ENCODE measurements at places on chromosomes 4 and X.

DNA sequence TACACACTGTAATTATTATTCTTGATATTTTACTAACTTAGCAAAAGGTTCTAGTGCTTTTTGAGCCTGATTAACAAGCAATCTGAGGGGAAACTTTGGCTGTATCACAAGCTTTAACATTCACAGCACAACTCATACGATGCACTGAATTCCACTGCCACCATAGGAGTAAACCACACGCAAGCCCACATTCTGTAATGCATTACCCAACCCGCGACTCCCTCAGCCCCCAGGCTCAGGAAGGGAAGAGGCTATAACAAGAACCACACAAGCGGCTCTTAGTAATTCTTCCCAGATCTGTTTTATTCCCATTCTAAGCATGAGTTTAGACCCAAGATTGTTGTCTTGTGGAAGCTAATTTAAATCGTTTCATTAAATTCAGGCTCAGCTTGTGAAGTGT, 138.5 kb upstream of the TBL1X start:
- DNase-seq: no peak

- DNase-seq: no peak
Observed at GRCh38 chr4:68718447-68719074, 48.1 kb upstream of the UGT2B15 start.

DNA sequence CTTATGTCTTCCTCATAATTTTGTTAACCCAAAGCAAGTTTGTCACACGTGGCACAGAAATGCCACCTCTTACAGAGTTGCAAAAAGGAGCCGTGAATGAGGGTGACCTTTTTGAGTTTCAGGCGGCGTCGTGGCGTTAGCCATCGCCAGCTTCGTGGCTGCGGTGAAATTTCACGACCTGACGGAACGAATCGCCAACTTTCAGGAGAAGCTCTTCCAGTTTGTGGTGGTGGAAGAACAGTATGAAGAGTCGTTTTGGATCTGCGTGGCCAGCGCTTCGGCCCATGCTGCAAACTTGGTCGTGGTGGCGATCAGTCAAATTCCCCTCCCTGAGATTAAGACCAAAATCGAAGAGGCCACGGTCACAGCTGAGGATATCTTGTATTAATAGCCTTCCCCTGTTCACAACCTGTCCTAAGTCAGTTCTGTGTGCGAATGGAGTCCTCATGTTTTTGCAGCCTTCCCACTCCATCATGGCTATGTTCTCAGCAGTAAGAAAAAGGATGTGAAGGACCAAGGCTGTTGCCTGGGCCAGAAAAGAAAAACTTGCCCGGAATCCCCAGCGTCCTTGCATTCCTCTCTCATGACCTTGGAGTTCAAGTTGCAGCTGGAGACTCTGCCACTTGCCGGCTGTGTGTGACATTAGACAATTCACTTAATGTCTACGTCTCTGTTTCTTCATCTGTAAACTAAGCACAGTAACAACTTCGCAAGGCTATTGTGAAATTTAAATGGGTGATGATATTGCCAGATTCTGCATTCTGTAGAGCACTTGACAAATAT, 11.9 kb downstream of the CLRN2 start:
- no peak for DNase-seq

DNA sequence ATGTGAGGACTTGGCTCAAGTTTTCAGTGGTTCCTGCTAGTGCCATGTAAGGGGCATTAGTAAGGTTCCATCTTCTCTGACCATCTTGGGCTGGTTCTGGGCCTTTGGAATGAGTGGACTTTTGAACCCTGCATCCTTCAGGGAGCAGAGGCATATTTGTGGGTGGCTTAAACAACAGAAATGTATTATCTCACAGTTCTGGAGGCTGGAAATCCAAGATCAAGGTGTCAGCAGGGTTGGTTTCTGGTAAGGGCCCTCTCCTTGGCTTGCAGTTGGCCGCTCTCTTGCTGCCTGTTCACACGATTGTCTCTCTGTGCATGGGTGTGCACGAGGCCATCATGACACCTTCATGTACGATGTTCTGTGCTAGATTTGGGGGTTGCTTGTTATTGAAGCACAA, 21.3 kb downstream of the CCKAR start:
- no peak for DNase-seq

GRCh38 chrX:78199851-78200250, 60.4 kb upstream of the TAF9B start:
- no peak for DNase-seq

DNA sequence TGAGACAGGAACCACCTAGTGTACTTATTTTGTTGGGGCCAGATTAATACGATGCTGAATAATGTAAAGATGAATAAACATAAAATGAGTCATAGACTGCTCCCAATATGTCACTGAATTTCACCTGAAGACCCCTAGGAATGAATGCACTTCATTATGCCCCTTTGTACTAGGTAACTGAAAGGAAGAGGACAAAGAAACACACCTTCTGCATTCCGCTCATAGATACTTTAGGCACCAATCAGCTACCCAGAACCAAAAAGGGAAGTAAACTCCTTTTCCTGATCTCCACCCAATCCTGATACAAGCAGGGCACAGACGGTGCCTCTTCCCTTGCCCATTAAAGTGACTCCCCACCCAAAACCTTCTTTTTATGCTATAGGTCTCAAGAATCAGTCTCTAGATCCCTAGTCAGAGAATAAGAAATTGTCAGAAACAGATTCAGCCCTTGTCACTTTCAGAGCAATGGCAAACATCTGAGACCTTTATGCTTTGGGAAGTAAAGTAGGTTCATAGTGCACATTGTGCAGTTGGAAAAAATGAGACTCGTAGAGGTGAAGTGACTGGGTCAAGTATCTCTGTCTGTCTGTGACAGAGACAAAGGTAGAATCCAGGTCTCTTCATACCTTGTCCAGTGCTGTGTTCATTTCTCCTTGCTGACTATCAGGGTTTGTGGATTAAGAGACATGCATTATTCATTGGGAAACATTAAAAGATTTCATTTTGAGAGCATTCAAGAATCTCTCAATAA, 2.3 kb downstream of the GPR174 start:
- no peak for DNase-seq

- no peak for DNase-seq
Observed at GRCh38 chrX:10457092-10457491, 163.3 kb downstream of the MID1 start.

- DNase-seq: no peak
Observed at GRCh38 chr4:122045533-122045932, 93.7 kb upstream of the TRPC3 start.

GRCh38 chr4:98993419-98994071, 2.0 kb upstream of the METAP1 start:
- no peak for DNase-seq

DNA sequence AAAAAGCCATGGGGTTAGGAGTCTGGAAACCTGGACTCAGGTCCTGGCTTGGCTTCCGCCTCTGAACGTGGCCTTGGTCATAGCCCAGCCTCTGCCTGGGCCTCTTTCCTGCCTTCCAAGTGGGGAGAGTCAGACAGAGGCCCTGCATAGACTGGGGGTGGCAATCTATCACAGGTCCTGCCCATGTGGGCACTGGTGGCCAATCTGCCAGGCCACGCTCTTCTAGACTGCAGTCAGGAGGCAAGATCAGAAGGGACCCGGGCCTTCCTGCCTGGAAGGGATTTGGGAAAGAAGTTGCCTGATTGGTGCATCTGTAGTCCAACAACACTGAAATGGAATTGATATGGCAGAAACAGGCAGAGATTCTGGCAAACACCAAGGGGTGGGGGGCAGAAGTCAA, 46.1 kb downstream of the CNGA2 start:
- DNase-seq: no peak

DNA sequence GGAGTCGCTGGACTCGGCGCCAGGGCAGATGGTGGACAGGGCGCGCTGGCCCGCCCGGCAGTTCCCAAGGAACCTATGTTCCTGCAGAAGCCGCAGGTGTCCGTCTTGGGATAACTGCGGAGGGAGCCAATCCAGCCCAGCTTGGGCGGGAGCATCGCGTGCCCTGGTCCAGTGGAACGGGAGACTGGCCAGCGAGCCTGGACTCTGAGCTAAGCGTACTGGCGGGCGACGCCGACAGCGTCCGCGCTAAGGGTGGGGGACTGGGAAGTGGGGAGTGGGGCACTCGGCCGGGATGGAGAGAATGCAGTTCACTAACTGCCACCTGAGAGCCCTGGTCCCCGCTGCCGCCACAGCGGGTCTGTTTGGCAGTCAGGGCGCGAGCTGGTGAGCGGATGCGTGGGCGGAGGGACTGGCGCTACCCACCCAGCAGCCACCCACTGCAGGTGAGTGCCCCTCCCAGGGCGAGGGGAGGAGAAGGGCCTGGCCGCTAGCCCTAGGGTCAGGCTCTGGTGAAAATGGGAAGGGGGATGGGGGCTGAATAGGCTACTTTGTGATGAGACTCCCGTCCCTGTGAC, 1.3 kb upstream of the MAMLD1 start:
- no peak for DNase-seq

DNA sequence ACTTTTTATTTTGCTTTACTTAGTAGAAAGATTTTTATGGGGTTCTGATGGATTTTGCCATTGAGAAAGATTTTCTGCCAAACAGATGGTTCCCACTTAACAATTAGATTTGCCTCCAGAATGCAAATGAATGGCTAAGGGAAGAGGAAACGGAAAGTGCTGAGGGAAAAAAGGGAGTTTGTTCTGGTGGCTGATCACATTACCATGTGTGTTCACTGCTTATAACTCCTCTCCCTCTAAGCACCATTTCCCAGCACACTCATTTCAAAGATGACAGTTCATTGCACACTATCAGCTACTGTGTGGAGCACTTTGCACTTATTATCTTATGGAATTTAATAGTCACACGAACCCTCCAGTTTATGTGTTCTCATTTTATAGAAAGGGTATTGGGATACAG, 68.0 kb upstream of the GRID2 start:
- no peak for DNase-seq

DNA sequence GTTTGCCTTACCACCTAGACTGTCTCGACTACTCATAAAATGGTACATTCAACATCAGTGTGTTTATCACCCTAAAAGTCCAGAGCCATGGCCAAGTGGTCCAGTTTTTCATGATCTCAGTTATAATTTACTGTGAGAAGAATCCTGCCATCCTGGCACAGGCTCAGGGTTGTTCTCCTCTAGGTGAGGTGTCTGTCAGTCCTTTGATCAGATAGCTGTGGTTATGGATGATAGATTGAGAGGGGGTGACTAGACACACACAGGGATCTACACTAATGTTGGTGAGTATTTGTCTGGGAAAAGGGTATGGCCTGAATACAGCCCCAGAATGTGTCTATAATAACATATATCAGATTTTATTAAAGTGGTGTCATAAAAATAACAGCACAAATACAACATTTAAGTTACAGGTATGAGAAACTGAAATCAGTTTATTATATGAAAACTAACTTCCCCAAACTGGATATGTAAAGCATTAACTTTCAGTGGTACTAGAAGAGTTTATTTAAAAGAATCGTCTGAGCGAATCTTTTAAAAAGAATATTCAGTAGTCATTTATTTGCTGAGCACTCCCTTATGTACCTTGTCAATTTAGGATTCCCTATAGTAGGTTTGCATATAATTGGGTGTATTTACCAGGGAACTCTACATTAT, 93.3 kb downstream of the STIM2 start:
- DNase-seq: no peak

GRCh38 chrX:13043938-13044337, 482 bp downstream of the FAM9C start:
- no peak for DNase-seq

GRCh38 chr4:993111-994029, at the start of gene SLC26A1:
SLC26A1 (minus strand) TSS chr4:993404; CDS start chr4:991703, 1,701 bp downstream.
- no peak for DNase-seq

DNA sequence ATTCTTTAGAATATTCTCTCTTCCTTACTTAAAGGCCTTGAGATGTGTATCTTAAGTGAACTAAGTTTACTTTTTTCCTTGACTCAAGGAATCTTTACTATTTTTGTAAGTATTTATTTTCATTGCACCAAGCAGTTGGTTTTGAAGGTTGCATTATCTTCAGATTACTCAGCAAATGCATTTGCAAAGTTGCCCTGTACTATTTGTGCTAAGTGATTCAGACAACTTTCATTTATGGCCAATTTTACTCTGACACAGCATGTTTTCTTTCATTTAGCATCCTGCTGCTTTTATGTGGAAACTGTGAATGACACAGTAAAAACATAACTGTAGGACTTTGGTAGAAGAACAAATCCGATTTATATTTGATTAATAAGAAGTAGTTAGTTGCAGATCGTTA, 191.0 kb downstream of the CCSER1 start:
- no peak for DNase-seq

- DNase-seq: no peak
Observed at GRCh38 chr4:81631958-81632441, 160.3 kb upstream of the RASGEF1B start.

DNA sequence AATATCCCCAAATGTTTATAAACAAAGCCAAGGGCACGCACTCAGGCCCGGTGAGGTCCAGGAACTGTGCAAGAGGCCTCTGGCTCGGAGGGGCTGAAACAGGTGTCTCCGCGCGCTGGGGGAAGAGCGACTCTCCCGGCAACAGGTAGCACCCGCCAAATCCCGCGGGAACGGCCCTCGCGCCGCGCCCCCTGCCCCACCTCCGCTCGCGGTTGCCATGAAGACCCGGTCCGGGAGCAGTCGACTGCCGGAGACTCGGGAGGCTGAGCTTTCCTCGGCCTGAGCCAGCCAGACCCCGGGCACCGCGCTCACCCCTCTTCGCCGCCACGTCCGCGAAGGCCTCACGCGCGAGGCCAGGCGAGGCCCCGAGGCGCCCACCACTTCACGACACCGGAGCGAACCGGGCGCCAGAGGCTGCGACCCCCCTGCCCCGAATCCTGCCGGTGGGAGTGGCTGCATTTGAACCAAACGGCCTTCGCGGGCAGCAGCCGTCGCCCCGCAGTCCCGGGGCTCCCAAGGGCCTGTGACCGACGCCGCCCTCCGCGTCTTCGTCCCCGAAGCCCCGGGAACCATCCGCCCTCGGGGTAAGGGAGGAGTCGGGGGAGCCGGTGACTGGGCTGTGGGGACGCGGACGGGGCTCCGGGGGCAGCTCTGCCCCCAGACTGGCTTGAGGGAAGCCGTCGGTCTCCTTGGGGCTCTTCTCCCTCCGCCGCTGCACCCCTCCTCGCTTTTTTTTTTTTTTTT, at the start of gene NSUN7:
TSS of gene NSUN7 (plus strand) at position 239 of the 744 bp plus-strand sequence. CDS start 739 bp downstream, outside the sequence.
- peak; percentile 64 for DNase-seq

DNA sequence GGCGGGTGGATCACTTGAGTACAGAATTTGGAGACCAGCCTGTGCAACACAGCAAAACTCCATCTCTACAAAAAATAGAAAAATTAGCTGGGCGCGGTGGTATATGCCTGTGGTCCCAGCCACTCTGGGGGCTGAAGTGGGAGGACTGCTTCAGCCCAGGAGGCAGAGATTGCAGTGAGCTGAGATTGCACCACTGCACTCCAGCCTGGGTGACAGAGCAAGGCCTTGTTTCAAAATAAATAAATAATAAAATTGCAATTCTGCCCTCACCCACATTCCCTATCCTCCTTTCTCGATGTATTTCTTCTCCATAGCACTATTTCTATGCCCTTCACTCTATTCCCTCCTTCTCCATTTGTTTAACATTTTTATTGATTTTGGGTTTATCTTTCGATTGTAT, 8.7 kb upstream of the SLAIN2 start:
- no peak for DNase-seq

GRCh38 chr4:37762294-37762990, 64.0 kb upstream of the PGM2 start:
- no peak for DNase-seq

All from breast epithelium (tissue), 4 donors.